ENCODE measurements at places on chromosomes 12 and 14.

DNA sequence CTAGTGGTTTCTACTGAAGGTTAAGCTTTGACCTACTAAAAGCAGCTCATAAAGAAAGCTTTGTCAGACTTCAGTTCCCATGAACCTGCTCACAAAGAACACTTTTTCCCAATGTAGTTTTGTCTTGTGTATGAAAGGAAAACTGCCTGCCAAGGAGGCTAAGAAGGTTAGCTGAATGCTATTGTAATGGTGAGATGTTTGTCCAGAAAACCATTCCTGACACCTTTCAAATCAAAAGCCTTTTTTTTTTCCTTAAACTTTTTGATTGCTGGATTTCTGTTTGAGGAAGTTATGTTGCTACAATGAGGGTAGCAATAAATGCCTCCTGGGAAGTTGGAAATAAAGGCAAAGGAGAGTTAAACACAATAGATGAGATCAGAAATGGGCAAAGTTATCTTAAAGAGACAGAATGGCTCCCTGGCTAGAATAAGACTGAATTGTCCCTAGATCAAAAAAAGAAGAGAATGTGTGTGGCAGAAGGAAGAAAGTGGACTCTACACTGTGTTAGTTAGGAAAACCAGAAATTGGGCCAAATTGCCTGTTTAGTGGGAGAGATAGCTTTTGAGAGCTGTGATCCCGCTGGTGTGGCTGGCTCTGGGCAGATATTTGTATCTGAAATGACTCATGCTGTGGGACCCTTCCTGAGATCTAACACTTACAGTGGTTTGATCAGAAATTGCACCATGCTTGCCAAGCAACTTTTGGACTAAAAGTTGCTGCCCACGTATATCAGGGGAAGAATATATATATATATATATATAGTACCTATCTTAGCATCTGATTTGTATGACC is 27.5 kb downstream of the TECPR2 start:
- no peak for DNase-seq

DNA sequence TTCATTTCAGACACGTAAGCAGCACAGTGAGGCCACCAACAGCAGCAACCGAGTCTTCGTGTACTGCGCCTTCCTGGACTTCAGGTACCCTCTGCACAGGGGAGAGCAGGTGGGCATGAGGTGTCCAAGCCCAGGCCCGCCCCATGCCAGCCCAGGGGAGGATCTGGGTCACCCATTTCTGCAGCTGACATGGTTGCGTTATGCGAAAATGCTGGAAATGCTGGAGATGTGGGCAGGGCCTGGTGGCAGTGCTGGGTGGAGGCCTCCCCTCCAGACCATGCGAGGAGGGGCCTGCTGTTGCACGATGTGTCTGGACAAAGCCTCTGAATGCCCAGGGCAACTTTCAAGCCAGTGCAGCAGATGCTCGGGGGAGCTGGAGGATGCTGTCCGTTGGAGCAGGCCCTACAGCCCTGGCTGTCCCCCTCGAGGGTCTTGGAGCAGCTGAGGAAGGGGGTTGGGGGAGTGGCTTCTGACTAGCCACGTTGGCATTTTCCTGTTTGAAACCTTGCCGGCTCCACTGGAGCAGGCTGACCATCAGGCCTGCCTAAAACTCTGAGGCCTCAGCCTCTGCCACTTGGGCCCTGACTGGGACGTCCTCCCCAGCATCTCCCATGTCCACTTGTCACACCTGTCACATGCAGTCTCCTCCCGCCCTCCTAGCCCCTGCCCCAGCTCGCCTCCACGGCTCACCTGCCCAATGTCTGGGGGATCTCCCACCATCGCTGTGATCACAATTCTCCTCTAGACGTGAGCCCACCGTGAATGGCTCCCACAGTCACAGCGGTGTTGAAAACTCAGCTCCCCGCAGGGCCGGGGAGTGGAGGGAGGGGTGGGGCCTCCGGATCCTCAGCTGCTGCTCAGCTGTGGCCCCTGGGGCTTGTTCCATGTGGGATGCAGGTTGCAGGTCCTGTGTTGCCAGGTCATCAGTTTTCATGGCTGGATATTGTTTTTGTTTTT is 123.4 kb downstream of the ADGRD1 start:
- no peak for DNase-seq

- no peak for DNase-seq
Measured at GRCh38 chr14:60648249-60648933, 886 bp downstream of the SIX1 start.

- DNase-seq: no peak
Measured at GRCh38 chr12:14852880-14853279, 9.6 kb upstream of the ART4 start.

DNA sequence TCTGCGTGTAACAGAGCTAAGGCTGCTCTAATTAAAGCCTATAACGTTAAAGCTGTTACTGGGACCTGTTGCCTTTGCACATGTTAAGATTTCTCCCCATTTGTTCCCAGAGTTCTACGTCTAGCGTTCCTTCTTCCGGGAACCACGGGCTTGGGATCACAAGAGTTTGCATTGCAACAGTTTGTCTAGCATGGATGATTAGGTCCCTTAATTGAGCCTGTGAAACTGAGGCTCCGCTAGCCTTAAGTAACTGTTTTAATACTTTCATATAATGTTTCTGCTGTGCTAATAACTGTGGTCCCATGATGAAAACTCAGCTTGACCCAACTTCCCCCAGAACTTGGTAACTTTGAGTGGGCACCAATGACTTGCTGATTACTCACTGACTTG is 16.7 kb upstream of the LYZ start:
- DNase-seq: no peak

DNA sequence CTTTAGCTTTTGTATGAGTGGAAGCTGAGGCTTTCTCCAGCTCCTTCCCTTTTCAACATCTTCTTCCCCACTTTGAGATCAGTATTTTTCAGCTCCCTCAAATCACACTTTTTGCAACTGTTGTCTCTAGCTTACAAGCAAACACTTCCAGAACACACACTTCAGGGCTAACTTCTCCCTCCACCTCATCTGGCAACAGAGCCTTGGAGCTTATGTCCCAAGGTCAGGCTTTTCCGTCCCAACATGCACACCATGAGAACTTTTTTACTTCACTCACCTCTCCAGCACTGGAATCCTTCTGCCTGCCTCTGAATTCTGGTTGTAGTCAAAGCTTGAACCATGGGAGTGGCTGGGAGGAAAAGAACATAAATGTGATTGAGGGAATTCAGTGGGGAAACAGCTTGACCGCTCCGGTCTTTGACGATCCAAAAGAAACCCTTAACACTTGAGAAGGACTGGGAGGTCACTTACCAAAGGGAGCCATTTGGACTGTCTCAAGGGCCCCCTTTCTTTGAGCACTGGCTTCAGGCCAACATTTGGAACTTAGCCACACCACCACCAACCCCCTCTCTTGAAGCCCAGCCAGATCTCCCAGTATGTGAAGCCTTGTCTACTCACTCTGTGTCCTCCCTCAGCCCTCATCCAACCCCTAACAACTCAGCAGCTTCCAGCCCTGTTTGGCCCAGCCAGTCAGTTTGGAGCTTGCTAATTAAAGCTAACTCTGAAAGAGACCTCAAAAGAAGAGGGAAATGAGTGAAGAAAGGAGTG is 3.9 kb upstream of the BLOC1S1 start:
- DNase-seq: no peak

- no peak for DNase-seq
Measured at GRCh38 chr12:80165746-80166145, 66.4 kb downstream of the OTOGL start.

DNA sequence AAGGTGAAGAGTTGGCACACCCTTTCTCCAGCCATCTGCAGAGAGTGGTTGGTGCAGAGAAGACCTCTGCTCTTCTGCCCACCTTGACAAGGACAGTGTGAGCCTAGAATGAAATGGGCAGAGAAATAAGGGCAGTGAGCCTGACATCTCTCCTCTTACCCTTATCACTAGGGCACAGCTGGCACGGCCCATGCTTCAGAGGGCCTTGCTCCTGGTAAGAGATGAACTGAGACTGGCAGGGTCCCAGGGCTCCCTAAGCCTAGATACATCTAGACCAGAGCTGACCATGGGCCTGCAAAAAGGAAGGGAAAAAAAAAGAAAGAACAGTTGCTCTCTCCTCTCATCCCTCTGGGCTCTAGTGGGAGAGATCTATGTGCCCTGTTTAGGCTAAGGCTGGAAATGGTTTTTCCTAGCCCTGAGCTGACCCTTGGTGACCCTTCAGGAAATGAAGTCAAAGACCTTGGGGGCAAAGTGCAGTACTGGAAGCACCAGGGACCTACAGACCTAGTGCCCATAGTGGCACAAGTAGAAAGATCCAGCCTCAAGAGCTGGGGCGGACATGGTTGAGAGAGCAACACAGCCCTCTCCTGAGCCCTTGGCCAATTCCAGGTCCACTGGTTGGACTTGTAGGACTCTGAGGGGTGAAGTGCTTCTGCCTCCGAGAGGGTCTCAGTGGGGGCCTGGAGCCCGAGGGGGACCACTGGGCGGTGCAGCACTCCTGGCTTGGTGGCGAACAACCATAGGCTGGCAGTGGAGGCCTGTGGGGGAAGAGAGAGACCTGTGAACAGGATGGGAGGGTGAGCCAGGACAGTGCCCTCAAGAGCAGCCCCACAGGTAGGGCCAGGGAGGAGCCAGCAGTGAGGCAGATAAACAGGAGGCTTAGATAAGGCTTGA is 22.0 kb downstream of the PRPF40B start:
- DNase-seq: no peak

- peak; percentile 25 for DNase-seq
Measured at GRCh38 chr12:67477681-67478265, 170.8 kb upstream of the DYRK2 start.

- DNase-seq: no peak
Measured at GRCh38 chr12:49554266-49554665, 13.7 kb downstream of the MCRS1 start.

GRCh38 chr14:67400434-67400833 is 11.5 kb downstream of the PLEK2 start:
- no peak for DNase-seq

GRCh38 chr14:96364962-96365361 is 1.6 kb downstream of the GSKIP start:
- no peak for DNase-seq

DNA sequence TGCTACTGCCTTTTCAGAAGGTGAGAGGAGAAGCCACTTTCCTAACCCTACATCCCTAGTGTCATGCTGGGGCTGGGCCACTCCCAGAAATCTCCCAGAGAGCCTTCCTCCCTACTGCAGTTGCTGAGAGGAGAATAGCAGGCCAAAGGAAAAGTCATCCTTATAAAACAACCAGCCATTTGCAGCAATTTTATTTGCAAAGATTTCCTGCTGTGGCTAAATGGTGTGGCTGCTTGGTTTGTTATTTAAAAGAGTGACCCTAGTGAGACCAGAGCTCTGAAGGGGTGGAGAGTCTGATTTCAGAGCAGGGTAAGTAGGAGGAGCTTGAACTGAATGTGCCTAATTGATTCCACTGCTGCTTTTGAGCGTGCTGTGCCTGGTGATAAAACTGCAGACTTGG is 232.0 kb downstream of the GRIN2B start:
- DNase-seq: no peak

DNA sequence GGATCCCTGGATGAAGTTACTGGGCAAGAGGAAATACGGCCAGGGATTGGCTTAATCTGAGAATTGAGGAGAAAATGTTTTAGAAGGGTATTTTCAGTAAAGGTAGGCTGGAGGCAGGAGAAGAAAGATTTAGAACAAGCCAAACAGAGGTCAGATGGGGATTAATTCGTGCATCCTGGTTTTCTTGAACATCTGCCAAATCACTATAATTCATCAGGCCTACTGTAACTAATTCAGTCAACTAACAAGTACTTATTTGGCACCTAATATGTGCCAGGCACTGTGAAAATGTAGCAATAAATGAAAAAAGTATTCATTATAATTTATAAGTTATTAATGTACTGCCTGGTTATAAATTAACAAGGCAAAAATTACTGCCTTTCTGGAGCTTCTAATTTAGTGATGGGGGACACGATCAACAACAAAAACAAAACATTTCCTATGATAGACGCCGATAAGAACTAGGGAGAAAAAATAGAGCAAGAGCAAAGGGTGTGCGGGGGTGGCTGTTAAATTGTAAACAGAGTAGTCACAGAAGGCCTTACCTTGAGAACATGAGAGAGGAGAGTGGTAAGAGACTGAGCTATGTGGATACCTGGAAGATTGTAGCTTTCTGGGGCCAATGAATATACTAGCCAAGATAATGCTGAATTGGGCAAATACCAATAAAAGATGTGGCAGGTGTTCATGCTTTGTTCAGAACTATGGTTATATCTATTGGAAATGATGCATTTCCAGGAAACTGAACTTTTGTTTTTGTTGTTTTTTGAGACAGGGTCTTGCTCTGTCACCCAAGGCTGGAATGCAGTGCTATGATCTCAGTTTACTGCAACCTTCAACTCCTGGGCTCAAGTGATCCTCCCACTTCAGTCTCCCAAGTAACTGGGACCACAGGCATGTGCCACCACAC is 34.0 kb downstream of the DUSP16 start:
- peak; percentile 3 for DNase-seq

DNA sequence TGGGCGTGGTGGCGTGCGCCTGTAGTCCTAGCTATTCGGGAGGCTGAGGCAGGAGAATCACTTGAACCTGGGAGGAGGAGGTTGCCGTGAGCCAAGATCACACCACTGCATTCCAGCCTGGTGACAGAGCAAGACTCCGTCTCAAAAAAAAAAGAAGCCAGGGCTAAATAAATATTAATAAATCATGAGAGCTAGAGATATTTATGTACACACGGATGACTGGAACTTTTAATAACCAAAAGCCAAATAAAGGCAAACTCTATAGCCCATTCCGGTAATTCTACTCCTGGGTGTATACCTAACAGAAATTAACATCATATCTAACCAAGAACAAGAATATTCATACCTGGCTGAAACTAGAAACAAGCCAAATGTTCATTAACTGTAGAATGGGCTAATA is 7.7 kb upstream of the TRAFD1 start:
- DNase-seq: no peak

DNA sequence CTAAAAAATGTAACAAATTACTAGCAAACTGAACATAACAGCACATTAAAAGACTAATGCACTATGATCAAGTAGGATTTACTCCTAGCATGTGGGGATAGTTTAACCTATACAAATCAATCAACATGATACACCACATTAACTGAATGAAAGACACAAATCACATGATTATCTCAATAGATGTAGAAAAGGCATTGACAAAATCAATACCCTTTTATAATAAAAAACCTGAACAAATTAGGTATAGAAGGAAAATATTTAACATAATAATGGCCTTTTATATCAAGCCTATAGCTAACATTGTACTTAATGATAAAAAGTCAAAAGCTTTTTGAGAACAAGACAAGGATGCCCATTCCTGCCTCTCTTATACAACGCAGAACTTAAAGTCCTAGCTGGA is 540.0 kb downstream of the RERGL start:
- DNase-seq: no peak
